Activated CD8-positive, alpha-beta memory T cell treated with anti-CD3 and anti-CD28 coated beads for 4 hours (primary cell): ENCODE measurements at places on chromosomes 5 and 9.

GRCh38 chr9:133848471-133849109 is 110.4 kb upstream of the SARDH start:
- DNase-seq, result no peak

GRCh38 chr9:32882705-32883104 is 99.4 kb downstream of the TMEM215 start:
- no peak for DNase-seq

- DNase-seq, result no peak
Observed at GRCh38 chr9:116951588-116952435, 264.7 kb downstream of the TRIM32 start.

DNA sequence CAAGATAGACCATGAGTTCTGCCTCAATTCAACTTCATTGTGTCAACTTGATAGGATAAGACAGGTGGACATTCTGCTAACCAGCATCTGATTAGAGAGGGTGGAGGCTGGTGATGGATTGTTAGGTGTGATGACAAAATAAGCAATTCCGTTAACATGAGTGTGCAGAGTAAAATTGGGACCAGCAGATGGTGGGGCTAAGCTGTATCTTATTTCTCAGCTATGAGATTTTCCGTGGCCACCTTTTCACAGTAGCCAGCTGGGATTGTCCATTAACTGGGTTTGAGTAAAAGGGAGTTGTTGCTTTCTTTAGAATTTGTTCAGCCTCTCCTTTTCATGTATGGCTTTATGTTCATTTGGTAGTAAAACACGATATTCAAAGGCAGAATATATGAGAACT is 28.8 kb upstream of the TAL2 start:
- no peak for DNase-seq

- no peak for DNase-seq
Observed at GRCh38 chr5:156686796-156687195, 163.3 kb upstream of the PPP1R2B start.

DNA sequence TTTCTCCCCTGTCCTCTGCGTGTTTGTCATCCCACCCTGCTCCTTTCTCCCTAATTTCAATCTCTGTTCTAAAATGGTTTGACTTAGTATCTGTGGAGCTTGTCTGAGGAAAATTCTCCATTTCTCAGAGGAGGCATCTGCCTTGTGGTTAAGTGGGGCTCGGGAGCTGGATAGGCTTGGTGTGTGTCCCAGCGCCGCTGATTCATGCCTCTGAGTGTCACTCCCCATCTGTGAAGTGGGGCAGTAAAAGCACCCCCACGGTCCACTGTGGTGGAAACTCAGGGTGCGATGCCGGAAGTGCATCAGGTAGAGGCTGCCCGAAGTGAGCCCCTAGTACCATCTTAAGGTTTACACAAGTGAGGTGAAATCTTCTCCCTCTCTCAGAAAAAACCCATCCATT is 37.6 kb downstream of the LRSAM1 start:
- no peak for DNase-seq

DNA sequence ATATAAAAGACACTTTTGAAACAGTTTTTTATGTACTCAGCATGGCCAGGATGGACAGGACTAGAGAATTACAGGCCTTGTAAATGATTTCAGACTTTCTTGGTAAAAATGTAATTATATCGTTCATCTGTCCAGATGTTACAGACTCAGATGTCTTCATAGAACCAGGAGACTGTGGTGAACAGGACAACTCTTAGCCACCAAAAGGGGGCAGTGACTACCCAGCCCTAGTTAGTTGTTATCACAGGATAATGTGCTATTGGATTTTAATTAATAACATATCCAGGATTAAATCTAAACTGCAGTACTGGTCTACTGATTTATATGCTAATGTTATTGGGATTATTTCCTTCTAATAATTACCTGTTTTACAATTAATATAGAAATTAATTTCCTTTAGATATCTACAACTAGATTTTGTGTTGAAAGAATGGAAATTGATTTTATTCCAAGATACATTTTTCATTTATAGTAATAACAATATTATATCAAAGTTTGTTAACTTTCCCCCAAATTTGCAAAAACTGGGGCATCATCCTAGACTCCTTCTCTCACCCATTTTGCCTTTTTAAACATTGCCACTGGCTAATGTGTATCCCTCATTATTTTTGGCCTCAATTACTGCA is 99.4 kb downstream of the MTREX start:
- DNase-seq, result no peak

DNA sequence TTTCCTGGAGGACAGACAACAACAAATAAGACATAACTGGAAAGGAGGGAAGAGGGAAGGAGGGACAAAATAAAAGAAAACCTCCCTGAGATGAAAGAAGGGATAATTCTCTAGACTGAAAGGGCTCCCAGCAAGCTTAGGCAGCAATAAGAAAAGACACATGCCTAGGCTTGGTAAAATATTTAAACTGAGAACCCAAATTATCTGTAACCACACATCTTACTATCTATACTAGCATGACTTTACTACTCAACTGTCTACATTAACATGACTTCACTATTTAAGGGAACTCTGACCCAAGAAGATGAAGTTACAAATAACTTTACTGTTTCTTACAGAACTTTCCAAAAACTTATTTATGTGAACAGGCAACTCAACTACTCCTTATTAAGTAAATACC is 95.9 kb downstream of the EPB41L4A start:
- no peak for DNase-seq

DNA sequence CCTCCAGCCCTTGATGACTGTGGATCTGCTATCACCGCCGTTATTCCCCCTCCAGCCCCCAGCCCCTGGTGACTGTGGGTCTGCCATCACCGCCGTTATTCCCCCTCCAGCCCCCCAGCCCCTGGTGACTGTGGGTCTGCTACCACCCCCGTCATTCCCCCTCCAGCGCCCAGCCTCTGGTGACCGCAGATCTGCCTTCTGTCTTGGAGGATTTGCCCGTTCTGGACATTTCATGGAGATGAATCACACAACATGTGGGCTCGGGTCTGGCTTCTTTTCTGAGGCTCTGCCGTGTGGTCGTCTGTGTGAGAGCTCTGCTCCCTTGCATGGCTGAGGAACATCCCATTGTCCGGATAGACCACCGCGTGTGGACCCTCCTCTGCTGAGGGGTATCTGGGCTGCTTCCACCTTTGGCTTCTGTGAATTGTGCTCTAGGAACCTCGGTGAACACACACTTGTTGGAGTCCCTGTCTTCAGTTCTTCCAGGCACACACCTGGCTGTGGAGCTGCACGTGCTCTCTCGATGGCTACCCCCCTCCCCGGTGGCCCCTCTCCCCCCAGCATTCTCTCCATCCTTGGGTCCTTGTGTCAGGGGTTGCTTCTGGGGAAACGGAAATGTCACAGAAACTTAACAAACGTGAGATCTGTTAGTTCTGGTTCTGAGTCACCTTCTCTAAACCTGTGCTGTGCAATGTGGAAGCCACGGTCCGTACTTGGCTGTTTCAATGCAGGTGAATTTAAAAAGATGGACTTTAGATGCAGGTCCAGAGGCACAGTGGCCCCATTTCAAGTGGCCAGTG is 105.3 kb upstream of the COL5A1 start:
- DNase-seq, result no peak

- no peak for DNase-seq
Observed at GRCh38 chr9:5749306-5749705, 83.6 kb downstream of the ERMP1 start.

DNA sequence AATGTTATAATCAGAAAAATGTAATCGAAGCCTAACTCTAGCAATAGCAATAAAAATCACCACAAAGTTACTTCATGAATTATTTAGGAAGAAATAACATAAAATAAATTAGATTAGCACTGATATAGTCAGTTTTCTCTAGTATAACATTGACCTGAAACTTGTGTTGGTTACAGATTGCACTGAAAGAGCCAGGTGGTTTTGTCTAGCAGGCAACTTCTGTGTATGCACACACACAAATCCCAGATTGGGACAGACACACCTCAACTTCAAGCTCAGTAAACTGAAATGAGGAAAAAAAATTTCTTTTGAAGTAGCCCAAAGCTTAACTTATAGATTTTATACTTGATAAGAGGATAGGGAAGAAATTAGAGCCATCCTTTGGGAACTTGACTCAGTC is 129.3 kb downstream of the EFNA5 start:
- no peak for DNase-seq

DNA sequence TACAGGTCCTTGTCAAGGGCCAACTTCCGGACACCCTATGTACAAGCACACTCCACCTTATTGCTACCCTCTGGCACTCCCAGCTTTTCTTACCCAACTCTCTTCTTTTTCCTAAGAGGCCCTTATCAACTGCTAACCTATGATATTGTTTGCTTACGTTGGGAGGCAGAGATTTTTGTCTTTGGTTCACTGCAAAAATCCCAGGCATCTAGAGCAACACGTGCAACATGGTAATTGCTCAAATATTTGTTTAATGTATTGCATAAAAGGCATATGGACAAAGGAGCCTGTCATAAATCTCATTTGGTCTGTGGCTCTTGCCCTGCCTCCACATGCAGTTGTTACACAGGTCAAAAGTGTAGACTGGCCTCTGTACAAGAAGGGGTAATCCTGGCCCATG is 35.8 kb upstream of the ATP10B start:
- DNase-seq, result no peak

DNA sequence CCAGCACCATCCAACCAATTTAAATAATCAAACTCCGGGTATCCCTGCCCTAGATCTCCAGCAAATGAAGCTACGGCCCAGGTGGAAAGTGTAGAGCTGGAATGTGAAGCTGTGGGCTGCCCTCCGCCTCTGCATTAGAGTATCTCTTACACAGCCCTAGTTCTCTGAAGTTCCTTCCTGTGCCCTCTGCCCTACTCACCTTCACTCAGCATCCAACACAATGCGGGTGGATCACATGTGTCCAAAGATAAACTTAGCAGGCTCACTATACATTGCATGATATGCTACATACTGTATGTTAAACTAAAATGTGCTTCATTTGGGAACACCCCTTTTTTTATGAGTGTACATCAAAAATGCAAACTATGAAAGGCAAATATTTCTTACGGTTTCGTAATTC is 70.0 kb upstream of the RAD23B start:
- no peak for DNase-seq

DNA sequence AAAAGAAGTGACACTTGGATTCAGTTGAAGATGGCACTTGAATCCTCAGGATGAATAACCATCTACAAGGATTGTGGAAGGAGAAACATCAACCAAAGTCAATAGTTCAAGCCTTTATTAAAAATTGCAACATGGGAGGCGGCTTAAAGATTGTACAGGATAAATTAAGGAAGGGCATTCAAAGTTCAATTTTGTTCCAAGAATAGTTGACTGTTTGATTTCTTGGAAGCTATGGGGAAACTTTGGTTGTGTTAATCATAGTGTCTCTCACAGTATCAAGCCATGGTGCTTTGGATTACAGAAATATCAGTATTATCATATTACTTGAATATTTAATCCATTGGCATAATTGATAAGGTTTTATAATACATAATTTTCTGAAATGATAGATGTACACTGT is 1844.3 kb downstream of the MAT2B start:
- DNase-seq, result no peak

GRCh38 chr9:37309136-37309535 is 113.4 kb upstream of the GRHPR start:
- no peak for DNase-seq

DNA sequence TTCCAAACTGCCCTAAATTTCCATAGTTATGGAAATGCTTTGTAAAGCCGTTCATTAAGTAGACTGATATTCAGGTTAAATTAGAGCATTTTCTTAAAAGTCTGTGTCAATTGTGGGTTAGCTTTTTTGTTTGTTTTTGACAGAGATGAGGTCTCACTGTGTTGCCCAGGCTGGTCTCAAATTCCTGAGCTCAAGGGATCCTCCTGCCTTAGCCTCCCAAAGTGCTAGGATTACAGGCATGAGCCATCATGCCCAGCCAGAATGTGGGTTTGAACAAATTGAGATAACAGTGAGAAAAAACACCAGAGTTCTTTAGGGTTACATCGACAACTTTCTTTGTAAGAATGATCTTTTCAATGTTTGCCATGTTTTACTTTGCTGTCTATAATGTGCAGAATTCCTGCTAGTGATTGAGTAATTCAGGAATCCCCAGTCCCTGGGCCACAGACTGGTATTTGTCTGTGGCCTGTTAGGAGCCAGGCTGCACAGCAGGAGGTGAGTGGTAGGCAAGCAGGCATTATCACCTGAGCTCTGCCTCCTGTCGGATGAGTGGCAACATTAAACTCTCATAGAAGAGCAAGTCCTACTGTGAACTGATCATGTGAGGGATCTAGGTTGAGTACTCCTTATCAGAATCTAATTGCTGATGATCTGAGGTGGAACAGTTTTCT is 80.5 kb downstream of the RAI14 start:
- DNase-seq, result no peak

DNA sequence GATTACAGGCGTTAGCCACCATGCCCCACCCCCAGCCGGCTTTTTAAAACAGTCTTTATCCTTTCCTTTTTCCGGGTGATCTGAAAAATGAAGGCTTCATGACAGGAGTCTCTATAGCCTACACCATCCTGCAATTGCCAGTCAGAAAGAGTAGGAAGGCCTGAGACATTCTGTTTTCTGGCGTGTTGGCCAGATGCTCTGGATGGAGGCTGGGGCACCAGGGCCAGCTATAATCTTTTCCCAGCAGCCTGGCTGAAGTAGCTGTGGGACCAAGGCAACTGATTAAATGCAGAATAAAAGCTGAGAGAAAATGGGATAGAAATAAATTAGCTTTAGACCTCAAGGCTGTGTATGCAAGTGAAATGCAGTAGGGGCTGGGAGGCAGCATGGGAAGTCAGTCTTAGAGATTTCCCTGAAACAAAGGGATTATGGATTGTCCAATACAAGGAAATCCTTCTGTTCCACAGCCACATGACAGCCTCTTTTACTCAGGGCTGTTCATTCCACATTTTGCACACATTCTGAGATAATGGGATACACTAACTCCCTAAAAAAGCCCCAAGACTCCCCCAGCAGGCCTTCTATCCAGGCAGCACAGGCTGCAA is 116.0 kb upstream of the LRRTM2 start:
- DNase-seq, result no peak

DNA sequence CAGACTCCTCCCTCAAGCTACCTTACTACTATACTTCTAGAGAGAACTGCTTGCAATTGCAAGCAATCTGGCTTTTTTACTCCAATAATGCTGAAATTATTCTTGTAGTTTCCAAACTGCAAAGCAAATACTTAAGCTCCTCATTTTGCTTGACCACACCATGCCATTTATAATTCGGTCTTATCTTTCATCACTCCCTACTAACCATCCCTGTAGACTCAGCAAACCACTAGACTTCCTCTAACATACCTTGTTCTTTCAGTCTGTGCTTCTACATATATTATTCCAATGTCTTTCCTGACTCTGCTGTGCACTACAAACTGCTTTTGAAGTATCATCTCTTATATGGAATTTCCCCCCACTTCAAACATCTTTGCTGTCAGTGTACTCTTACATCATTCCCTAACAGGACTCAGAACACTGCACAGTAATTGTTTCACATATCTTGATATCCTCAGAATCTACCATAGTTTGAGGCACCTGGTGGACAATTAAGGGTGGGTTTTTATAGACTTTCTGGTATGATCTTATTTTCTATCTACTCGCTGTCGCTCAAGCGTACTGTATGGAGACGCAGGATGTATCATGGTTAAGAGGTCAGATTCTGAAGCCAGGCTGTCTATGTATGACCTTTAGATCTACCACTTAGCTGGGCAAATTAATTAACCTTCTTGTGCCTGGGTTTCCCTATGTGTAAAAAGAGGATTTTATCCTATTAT is 2.8 kb downstream of the IL6ST start:
- no peak for DNase-seq

GRCh38 chr9:114965564-114965963 is 35.2 kb upstream of the TNFSF8 start:
- DNase-seq, result no peak
